ENCODE measurements at places on chromosomes 7 and 10.

- DNase-seq = no peak
Measured at GRCh38 chr7:141483044-141483443, 68.2 kb upstream of the AGK start.

GRCh38 chr7:5217851-5218331, 27.9 kb downstream of the WIPI2 start:
- no peak for DNase-seq

DNA sequence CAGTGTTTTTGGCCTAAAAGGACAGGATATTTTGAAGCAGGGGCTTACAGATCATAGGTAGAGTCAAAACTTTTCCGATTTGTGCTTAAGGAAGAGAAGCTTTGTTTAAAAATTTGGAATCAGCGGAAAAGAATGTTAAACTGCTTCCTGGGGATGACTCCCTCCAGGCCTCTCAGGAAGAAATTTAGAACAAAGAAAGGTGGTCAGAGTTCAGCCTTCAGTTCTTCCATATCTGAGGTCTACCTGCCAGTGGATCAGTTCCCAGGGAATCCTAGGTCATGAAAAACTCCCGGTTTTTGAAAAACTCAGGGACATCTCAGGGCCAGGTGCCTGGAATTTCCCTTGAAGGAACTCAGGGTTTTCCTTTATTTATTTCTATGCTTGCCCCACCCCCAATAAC, 100.3 kb downstream of the MCU start:
- DNase-seq = no peak

DNA sequence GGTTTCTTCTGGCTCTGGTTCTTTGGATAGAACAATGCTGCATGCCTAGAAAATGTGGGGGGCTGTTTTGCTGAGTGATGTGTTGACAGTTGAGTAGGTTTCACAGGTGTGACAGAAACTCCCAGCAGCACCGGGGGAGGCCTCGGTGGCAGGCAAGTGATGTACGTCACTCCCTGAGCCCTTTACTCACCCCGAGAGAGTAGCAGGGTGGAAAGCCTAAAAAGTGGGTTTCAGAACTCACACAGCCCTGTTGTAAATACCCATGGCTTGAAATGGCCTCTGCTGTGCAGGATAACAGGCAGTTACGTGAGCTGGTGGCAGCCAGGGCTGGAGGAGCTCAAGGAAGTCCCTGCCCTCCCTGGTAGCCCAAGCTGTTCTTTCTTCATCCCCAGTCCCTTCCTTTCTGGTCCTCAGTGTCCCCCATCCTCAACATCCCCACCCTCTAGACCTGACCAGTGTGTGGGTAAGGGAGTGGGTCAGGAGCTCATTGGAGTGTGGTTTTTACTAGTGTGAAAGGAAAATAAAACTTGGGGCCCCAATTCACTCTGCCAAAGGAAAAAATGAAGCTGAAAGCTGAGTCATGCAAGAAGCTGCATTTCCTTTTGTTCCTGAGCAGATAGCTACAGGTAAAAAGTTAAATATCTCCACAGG, 258.1 kb downstream of the STK31 start:
- DNase-seq = no peak
